Gastrocnemius medialis (tissue), 4 donors: ENCODE measurements at places on chromosomes 6 and 20.

DNA sequence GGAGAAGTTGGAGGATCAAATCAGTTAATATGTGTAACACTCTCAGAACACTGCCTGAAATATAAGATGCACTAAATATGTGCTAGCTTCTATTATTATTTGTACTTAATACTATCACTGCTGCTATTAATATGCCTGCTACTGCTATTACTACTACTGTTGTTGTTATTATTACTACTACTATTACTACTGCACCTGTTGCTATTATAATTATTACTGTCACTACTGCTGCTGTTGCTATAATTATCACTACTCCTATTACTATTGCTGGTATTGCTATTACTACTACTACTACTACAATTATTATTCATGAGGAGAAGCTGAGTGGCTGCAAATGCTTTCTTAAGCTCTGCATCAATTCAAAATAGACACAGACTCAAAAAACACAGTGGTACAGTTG is 16.7 kb upstream of the SSTR4 start:
- H3K4me1 ChIP-seq, result peaks cover 4% of the 10 kb centered on the region
- H3K27me3 ChIP-seq, result no peaks in the 10 kb centered on the region

- H3K36me3 ChIP-seq, result no peaks in the 10 kb centered on the region
- no peak overlapping the region for H3K27ac ChIP-seq
- no peaks in the 10 kb centered on the region for H3K27me3 ChIP-seq
- H3K4me1 ChIP-seq, result peaks cover 63% of the 10 kb centered on the region
Observed at GRCh38 chr6:15327271-15327670, 81.4 kb downstream of the JARID2 start.

DNA sequence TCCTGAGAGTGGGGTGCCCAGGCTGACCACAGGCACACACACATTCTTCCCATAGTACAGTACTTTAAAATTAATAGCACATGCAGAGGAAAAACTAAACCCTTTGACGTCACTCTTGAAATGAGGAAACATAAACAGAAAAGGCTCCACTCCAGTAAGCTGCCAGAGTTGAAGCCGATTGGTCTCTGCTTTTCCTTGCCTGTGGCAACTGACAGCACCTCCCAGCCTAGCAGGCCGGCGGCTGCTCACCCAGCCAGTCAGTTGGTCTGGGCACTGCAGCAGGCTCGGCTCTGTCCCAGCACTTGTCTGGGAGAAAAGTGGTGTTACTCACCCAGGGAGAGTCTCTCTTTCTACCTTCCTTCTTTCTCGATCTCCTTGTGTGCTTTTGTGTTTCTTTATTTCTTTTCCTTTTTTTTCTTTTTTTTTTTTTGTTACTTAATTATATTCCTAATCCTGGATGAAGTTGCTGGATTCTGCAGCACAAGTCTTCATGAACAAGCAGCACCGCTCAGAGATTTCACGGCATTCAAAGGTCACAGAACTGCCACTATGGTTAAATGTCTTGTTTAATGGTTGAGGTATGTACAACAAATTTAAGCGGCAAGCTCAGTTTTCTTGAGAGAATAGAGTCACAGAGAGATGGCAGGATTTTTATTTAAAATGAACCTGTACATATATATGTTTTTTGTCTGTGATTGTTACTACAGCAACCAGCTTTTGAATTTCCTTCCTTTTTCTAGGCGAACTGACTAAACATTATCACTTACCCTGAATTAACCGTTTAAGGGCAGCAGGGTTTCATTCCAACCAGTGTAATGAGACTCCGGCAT is at the start of gene PDE7B:
Gene PDE7B (plus strand): TSS at position 260 of the 830 bp plus-strand sequence.
- peaks cover 14% of the 10 kb centered on the region for H3K4me1 ChIP-seq
- H3K27me3 ChIP-seq, result no peaks in the 10 kb centered on the region
- H3K36me3 ChIP-seq, result no peaks in the 10 kb centered on the region

DNA sequence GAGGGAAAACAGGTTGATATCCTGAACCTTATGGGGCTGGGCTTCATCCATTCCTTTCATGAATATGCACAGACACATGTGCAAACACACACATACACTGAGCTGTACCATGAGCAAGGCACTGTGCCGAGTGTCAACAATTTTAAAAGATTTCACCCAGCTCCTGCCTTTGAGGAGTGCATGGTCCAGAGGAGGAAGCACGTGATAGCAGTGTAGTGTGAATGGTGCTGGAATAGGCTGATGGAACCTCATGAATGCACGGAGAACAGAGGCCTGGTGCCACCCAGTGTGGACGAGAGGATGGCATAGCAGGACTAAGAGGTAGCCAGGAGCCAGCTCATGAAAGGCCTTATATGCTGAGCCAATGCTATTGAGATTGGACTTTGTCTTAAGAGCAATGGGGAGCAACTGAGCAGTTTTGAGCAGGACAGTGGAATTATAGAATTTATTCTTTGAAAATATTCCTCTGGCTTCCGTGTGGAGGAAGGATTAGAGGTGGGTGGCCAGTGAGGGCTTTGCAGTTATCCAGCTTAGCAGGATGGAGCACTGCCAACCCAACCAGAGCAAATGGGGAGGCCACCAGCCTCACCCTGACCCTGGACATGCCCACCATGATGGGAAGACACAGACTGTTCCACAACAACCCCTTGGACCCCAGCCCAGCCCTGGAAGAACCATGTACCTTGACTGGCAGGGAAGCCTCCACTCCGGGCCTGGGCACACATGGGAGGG is 84.4 kb downstream of the UNC5CL start:
- no peaks in the 10 kb centered on the region for H3K27me3 ChIP-seq
- H3K36me3 ChIP-seq, result no peaks in the 10 kb centered on the region
- H3K27ac ChIP-seq, result no peak overlapping the region
- no peak for DNase-seq
- H3K4me3 ChIP-seq, result no peak overlapping the region
- H3K4me1 ChIP-seq, result peaks cover 14% of the 10 kb centered on the region

GRCh38 chr6:155604991-155605390 is 149.4 kb upstream of the NOX3 start:
- no peaks in the 10 kb centered on the region for H3K36me3 ChIP-seq
- DNase-seq, result no peak
- H3K27ac ChIP-seq, result no peak overlapping the region
- H3K27me3 ChIP-seq, result no peaks in the 10 kb centered on the region
- H3K4me3 ChIP-seq, result no peak overlapping the region

GRCh38 chr6:84560436-84561390 is 203.7 kb downstream of the TBX18 start:
- H3K36me3 ChIP-seq, result no peaks in the 10 kb centered on the region
- H3K4me1 ChIP-seq, result no peaks in the 10 kb centered on the region
- no peak for DNase-seq
- no peaks in the 10 kb centered on the region for H3K27me3 ChIP-seq
